NCI-H1092 (cell line): ENCODE measurements at places on chromosomes 12 and 14.

GRCh38 chr12:87444039-87444438, 585.2 kb downstream of the C12orf50 start:
- no peak for DNase-seq

- DNase-seq = no peak
Observed at GRCh38 chr14:102633906-102634595, 41.6 kb downstream of the RCOR1 start.

DNA sequence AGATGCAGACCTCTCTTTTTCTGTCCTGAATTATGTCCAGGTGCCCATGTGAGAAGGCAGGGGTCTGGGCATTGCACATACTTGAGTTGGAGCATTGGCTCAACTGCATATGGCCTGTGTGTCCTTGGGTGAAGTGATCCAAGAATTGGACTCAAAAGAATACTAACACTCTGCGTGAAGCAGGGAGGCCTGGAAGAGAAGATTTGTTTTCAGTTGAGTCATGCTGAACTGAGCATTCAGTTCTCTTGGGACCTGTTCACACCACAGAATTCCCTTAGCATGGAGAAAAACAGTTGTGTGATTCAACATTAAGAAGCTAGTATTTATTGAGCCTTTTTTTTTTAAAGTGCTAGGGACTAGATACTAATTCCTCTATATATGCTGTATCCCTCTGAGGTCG, 164.7 kb upstream of the TBX3 start:
- no peak for DNase-seq

GRCh38 chr14:68141281-68142088, 321.9 kb downstream of the RAD51B start:
- DNase-seq = no peak

DNA sequence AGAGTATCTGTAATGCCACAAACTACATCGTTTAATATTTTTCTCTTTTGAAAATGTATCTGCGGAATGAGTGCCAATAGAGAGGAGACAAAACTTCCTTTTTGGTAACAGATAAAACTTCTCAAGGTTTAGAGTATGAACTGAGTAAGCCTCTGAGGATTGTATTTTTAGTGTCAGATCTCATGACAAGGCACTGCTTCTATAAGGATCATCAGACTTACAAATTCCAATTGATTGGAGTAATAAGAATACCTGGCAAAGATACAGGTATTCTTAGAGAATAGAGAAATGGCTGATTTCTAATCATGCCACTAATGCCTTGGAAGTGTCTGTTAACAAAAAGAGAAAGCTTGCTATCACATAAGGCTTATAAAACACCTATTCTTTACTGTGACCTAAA, 45.3 kb downstream of the SLC35F4 start:
- DNase-seq = no peak

DNA sequence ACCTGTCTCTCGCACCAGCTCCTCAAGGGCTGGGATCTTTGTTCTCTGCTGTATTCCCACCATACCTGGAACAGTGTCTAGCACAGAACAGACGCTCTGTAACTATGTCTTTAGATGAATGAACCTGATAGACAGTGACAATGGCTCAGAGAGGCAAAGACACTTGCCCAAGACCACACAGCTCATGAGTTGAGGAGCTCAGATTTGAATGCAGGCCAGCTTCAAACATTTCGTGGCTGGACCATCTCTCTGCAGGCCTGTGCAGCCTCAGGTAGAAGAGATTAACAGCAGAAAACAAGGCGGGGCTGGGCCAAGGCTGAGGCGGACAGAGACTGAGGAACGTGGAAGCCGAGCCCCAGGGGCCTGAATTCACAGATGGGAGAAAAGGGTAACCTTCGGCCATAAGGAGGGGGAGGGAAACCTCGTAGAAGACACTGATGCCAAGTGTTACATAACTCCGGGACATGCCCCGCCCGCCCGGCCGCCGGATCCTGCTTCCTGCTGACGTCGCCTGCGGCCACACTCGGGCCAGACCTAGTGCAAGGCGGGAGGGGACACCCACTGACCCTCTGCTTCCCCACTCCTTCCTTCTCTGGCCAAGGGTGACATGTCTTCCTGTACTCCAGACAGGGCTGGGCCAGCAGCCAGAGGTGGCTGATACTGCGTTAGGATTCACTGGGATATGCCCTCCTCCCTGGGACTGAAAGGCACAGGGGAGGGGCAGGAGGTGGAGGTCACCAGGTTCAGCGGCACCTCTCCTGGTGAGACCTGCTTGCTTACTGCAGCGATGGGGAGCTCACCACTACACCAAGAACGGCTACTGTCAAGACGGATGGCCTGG, 86.8 kb downstream of the RFLNA start:
- DNase-seq = no peak

DNA sequence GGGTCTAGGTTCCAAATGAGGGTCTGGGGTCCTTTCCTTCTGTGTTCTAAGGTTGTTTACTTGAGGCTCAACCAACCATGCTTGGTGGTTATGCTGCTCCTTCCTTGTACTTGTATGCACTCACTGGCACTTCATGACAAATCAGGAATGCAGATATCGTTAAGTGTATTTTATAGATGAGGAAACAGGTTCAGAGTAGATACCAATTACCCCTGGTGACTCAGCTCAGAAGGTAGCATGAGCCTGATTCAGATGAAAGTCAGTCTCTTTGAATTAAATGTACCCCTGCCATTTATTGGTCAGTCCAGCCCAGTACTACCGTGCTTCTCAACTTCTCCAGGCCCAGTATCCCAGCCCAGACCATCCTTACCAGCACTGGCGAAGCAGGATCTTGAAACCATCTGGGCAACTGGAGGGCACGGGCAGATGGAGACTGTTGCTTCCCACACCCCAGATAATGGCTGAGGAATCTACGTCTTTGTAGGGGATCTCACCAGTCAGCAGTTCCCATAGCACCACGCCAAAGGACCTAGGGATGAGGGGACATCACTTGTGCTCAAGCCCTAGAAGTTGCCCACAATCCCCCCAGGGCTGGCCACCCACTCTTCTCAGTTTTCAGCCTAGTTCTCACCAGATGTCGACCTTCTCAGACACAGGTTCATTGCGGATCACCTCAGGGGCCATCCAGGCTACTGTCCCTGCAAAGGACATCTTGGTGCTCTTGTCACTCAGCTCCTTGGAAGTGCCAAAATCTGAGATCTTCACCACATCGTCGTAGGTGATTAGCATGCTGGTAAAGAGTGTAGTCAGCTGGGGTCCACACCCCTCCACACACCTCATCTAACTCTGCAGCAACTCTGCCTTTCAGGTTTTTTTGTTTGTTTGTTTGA, 14.3 kb downstream of the MAP3K12 start:
- DNase-seq = no peak
